ENCODE measurements at places on chromosomes 4 and X.

DNA sequence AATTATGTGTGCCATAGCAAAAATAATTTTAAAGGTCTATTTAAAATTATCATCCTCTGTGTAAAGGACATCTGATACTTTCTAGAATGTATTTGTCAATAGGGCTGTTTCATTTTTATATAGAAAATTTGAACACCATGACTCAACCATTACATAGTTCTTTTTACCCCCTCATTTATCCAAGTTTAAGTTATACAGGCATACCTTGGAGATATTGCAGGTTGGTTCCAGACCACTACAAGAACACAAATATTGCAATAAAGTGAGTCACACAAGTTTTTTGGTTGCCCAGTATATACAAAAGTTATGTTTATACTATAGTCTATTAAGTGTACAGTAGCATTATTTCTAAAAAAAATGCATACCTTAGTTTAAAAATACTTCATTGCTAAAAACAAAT lies 130.4 kb downstream of the MSL3 start:
- no peak for DNase-seq

- peak; percentile 26 for DNase-seq
Measured at GRCh38 chr4:38837849-38838248, 18.8 kb downstream of the TLR6 start.

- DNase-seq: no peak
Measured at GRCh38 chr4:76697129-76697803, 200.7 kb downstream of the SOWAHB start.

GRCh38 chr4:54233277-54233696 lies 4.2 kb downstream of the PDGFRA start:
- DNase-seq: no peak

DNA sequence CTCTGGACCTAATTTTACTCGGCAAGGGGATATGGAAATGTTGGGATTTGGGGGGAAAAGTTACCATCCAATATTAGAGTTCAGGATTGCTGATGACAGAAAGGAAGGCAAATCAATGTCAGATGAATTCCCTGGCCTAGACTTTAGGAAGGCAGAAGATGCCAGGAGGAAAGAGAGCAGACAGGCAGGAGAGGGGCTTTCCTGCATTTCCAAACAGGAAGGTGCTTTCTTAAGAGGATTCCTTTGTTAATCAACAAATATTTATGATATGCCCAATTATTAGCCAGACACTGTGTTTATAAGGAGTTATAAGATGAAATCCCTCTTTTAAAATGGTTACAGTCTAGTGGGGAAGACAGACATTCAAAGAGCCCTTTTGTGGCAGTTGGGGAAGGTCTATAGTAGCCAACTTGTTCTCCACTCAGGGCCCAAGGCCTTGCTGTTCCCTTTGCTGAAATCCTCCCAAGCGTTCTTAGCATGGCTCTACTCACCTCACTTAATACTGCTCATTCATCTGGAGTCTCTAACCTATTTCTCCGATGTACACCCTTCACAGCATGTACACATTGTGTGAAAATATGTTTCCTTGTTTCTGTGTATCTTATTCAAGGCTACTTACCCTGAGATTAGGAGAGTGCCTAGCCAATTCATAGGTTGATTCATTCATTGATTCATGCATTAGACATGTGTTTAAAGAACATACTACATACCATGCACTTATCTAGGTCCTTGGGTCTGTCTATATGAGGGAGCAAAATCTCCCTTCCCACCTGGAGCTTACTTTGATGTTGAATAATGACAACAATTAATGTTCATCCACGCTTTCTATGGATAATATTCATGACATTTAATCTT lies 5.3 kb downstream of the IGFBP7 start:
- no peak for DNase-seq

- no peak for DNase-seq
Measured at GRCh38 chrX:139692506-139692849, 15.5 kb downstream of the MCF2 start.

DNA sequence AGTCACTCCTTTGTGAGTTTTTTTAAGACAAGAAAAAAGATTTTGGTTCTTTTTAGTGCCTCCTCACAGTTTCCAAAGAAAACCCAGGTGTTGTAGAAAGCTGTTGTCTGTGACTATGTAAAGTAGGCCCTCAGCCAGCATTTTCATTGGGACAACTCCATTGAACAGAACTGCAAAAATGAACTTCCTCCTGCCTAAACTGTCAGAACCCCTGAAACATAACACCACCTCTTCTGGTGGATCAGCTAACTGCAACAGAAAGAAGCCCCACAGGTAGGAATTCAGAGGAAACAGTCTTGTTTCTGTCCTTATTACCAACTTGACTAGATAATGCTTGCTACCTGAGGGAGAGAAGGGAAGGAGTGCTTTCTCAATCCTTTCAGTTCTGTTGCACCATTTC lies 3.4 kb upstream of the ATP11C start:
- no peak for DNase-seq

GRCh38 chr4:8691151-8691775 lies 98.7 kb downstream of the CPZ start:
- DNase-seq: no peak

DNA sequence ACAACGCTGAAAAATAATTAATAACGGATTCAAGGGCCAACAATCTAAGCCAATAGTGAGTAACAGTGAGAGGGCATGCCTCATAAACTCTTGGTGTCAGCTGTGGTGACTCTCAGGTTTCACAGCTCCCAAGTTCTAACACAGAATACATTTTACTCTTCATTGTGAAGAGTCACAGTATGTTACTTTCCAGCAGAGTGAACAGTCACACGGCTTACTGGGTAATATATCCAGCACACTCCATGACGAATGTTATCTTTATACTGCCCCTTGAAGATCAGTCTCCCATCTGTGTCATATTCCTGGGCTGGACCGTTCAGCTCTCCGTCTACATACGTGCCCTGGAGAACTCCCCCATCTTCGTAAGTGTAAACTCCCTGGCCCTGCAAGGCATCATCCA lies 23.1 kb downstream of the SETD7 start:
- no peak for DNase-seq

Measured in HT-29 (cell line).